Naive thymus-derived CD4-positive, alpha-beta T cell (primary cell): ENCODE measurements at places on chromosomes 16 and 17. TPM values are rescaled to one million over a fixed set of nuclear protein-coding genes. Genes with fewer than 3 reads are reported as not detected.
A peak's percentile ranks its signal among the peaks of the same experiment; 100 is the strongest.

DNA sequence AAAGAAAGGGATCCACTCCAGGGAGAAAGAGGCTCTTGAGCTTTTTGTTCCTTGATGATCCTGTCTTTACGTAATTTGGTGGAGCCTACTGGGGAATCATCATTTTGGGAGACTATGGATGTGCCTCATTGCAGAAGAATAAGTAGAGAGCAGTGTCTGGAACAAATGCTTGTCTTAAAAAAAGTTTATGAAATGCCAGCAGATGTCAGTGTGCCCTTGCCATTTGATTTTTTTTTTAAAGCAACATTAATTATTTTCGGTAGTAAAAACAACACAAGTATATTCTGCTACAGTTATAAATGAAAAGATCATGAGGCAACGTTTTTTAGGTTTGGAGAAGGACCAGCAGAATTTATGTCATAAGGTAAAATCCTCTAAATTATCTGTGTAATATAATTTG, 934.8 kb upstream of the EEF2KMT start:
- DNase-seq: no peak
- H3K27me3 ChIP-seq: no peaks in the 10 kb centered on the region
- no peaks in the 10 kb centered on the region for H3K36me3 ChIP-seq
- H3K27ac ChIP-seq: no peak overlapping the region

DNA sequence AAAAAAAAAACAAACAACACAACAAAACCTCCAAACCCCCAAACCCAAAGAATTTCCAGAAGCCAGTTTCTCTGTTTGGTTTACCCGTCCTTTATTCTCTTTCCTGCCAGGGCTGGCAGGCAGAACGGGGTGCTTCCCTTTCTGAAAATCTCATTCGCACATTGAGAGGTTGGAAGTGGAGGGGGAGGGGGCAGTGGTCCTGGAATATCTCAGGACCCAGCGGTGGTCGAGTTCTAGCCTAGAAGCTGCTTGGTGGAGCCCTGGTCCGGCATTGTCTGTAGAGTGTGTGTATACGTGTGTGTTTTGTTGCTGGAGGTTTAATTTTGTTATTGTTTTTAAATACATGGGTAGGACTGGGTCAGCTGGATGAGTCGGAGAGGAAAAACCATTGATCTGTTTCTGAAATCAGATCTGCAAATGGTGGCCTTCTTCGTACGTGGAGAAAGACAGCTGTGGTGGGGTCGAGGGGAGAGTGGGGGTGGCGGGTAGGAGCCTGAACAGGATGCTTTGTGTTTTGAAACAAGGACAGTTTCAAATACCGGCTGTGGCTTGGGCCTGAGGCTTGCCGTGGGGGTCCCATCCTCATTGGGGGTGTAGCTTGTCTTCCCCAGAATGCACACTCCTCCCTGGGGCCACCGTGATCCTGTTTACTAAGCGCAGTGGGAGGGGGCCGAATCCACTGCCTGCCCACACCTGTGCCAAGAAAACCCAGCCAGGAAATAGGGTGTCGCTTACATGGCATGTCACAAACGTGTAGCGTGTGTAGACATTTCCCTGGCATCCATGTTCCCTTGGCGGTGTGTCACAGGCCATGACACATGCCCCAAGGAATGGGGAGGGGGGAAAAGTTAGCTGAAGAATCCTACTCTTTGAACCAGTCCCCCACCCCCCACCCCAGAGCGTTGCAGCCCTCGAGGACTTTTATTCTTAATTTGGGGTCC, 1.6 kb downstream of the CMIP start:
- H3K27ac ChIP-seq: peak overlapping the region; percentile 77
- peaks cover 44% of the 10 kb centered on the region for H3K4me1 ChIP-seq
- no peaks in the 10 kb centered on the region for H3K36me3 ChIP-seq
- no peaks in the 10 kb centered on the region for H3K27me3 ChIP-seq

- no peak overlapping the region for H3K4me3 ChIP-seq
- H3K36me3 ChIP-seq: no peaks in the 10 kb centered on the region
- no peak overlapping the region for H3K27ac ChIP-seq
- no peak for DNase-seq
- no peaks in the 10 kb centered on the region for H3K27me3 ChIP-seq
Measured at GRCh38 chr16:52958951-52959350, 93.7 kb downstream of the CHD9NB start.

DNA sequence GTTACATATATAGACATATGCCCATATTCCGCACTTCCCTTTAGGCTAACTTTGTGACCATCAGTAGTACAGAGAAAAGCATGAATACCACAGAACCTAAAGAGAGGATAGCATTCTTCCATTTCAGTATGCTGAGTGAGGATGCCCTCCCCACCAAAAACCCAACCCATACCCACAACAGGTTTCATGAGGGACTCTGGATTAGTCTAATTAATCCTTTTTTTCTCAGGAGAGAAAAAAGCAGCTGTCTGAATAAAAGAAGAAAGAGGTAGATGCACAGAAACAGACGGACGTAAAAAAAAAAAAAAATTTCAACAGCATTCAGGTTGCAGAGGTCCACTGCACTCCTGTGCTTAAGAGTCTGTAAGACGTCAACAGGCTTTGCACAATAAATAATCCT, 6.7 kb downstream of the MMD start:
- no peak for DNase-seq
- peaks cover 11% of the 10 kb centered on the region for H3K4me1 ChIP-seq
- H3K4me3 ChIP-seq: no peak overlapping the region
- H3K36me3 ChIP-seq: peaks cover 32% of the 10 kb centered on the region

CRHR1 gene
- total RNA-seq: not detected

SCNN1B gene
- not detected for total RNA-seq

CACNA1G gene
- not detected for total RNA-seq
